ENCODE measurements at places on chromosomes 16 and 17.

GRCh38 chr17:34502426-34502825 lies 77.0 kb upstream of the TMEM132E start:
- DNase-seq: no peak

GRCh38 chr16:52515068-52515671 lies 31.8 kb downstream of the TOX3 start:
- no peak for DNase-seq

DNA sequence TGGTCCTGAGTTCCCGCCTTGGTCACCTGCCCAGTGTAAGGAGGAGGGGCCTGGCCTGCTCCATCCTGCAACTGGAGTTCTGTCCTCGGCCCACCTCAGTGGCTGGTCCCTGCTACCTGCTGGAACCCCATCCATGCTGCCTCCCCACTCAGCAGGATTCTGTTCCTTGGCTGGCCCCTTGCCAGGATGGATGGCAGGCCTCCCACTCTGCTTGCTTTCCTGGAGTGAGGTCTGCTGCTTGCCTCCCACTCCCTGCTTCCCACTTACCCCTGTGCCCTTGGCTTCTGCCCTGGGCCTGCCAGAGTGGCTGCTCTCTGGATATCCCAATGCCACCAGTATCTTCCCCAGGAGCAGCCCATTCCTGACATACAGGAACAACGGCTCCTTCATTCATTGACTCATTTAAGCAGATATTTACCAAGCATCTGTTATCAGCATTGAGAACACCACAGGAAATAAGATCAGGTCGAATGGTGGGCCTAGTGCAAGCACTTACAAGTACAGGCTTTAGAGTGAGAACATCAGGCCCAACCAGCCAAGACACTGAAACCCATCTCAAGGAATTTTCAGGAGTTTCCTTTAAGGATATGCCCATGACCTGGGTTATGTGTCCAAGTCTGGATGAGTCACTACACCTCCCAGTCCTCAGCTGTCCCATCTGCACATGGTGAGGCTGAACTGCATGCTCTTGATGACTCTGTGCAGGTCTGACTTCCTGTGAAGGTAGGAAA lies 17.0 kb upstream of the RPRML start:
- no peak for DNase-seq

DNA sequence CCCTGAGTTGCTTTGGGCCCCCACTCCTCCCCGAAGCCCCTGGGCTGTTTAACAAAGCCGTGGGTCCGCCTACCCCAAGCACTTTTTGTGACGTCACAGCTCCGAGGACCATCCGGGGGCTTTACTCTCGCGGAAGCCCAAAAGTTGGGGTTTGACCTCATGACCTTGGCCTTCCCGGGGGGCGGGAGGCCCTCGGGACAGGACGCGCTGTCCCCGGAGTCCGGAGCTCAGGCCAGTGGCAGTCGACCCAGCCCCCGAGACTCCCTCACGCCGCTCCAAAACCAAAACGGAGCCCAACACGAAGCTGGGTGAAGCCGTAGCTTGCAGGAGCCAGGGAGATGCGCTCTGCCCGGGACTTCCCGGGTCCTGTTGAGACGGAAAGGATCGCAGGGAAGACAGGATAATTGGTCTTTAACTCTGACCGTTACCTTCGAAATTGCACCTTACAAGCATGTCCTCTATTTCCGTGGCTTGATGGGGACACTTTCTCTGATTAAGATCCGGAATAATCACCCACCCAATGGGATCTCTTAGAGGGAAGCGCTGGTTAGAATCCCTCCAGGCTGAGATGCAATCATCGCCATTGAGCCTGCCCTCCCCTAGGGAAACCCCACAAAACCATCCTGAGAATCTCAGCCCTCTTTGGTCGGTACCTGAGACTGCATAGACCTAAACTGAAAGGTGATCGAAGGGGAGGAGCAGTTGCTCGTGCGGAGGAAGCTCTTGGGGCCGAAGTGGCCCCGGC lies 4.9 kb upstream of the SOX9 start:
- no peak for DNase-seq

GRCh38 chr17:57186226-57187019 lies 69.9 kb upstream of the MSI2 start:
- no peak for DNase-seq

DNA sequence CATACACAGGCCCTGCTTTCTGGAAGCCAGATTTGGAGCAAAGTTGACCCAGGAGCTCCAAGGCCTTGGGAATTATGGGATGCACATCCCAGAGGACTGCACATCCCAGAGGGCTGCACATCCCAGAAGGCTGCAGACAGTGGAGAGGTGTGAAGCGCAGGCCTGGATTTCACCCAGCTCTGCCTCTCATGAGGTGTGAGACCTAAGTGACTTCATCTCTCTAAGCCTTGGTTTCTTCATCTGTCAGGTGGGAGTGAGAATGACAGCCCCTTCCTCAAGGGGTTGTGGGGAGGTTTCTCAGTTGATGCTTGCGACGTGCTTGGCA lies 102.3 kb downstream of the GSG1L start:
- DNase-seq: no peak

DNA sequence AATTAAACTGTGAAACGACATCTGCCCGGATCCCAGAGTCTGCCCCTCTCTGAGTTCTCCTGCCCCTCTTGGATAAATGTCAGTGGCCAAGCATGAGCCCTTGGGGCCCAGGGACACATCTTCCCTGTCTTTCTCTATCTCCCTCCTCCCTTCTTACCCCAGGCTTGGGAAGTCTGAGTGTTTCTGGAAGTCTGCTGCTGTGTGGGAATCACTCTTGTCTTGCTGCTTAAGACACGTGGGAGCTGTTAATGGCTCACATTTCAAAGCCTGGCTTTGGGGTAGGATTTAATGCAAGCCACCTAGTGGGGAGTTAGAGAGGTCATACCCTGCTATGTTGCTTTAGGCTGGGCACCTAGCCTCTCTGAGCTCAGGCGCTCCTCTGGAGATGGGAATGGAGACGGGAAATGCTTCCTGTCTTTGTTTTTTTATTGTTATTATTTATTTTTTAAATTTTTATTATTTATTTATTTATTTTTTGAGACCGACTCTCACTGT lies 218.5 kb upstream of the CIBAR2 start:
- DNase-seq: no peak

DNA sequence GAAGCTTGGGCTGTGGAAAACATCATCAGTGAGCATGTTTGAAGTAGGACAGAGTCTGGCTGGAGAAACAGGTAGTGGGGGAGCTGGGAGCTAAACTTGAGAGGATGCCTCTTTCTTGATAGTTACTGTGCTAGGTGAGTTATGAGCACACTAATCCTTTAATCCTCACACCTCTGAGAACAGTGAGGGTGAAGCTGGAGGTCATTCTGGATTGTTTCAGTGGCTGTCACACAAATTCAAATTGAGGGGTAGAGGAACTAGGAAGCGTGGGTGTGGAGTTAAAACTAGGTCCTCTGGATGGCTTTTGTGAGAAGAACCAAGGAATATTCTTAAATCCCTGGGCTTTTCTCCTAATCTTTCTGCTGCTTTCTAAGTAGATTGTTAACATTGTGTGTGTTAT lies 3.3 kb downstream of the AKAP1 start:
- DNase-seq: no peak

DNA sequence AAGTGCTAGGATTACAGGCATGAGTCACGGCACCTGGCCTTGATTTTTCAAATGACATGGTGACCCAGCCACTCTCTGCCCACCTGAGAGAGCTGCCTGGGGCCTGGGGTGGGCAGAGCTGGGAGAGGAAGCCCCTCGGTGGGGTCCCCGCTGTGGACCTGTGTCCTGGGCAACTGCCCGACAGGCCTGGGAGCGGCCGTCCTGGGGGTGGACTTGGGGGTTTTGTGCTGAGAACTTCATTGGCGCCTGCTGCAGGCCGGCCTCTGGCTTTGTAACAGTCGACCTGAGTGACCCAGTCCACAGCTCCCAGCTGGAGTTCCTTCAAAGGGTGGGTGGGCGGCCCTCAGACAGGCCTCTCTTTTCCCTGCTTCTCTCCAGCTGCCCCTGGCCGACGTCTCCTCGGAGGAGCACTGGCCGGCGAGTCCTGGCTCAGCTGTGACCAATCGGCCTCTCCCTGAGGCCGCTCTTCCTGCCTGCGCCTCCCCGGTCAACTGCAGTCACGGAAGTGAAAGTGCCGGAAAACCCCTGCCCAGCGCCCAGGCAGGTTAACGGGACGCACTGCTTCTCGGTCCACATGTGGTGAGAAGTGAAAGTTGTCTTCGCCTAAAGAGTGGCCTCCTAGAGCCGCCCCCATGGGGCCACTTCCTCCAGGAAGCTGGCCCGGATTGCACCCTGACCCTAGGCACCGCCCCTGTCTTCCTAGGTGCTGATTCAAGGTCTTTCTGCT lies 5.5 kb downstream of the CBFA2T3 start:
- no peak for DNase-seq

- no peak for DNase-seq
These were observed 104.1 kb upstream of the TMEM132E start for GRCh38 chr17:34475296-34475695.

DNA sequence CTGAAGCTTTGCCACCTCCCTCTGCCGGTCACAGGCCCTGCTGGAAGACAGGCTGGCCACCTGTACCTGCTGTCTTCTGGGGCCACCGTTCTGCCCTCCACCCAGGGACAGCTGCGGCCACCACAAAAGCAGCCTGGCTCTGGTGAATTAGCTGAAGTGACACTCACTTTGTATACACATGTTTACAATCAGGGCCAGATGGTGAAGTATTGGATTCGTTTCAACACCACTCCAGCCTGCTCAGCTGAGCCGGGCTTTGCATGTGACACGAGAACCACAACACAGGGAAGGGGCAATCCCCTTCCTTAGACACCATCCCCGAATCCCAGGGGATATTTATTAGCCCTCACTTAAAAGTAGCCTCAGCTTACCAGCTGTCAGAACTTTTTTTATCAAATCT lies 191.5 kb upstream of the RPL38 start:
- DNase-seq: no peak

- no peak for DNase-seq
These were observed 24.2 kb upstream of the CMTM4 start for GRCh38 chr16:66720766-66721165.

DNA sequence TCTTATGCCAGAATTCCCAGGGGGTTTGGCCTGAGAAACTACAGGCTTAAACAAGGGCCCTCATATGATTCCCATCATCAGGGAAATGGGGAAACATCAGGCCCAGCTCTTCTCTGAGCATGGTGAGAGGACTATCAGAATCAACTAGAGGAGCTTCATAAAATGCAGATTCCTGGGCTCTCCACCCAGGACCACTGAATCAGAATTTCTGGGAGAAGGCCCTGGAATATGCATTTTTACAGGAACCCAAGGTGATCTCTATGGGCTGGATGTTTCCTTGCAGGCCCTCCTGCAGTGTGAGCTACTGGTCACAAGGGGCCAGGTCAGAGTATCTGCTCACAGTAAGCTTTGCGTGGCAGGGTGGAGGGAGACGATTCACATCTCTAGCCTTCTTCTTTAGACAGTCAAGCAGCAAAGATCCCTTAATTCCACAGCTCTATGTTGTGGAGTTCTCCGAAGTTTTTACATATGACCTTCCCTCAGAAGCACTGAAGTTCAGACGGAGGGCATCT lies 38.8 kb upstream of the HOXB13 start:
- no peak for DNase-seq

Data from stimulated activated CD4-positive, alpha-beta T cell treated with anti-CD3 and anti-CD28 coated beads, Interleukin-4, amount 100 ng/mL, for 48 hours (primary cell).